NCI-H1105 (cell line): ENCODE measurements at places on chromosomes 7 and 10.

GRCh38 chr7:141393056-141393455 is 158.2 kb upstream of the AGK start:
- DNase-seq: no peak

DNA sequence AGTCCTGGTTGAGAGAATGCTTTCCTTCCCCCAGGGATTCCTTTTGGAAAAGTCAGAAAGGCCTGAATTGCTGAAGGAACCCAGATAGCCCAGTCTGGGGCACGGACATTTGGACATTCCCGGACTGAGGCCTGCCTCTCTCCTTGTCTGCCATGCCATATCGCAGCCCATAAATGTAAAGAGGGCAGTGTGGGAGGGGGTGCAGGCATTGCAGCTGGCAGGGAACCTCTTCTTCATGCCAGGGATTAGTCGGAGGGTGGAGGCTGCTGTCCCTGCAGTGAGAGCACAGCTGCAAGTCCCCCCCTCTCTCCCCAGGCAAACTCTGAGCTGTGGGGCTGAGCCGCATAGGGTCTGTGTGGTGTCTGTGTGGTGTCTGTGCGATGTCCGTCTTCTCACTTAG is 486.0 kb upstream of the MKI67 start:
- no peak for DNase-seq

DNA sequence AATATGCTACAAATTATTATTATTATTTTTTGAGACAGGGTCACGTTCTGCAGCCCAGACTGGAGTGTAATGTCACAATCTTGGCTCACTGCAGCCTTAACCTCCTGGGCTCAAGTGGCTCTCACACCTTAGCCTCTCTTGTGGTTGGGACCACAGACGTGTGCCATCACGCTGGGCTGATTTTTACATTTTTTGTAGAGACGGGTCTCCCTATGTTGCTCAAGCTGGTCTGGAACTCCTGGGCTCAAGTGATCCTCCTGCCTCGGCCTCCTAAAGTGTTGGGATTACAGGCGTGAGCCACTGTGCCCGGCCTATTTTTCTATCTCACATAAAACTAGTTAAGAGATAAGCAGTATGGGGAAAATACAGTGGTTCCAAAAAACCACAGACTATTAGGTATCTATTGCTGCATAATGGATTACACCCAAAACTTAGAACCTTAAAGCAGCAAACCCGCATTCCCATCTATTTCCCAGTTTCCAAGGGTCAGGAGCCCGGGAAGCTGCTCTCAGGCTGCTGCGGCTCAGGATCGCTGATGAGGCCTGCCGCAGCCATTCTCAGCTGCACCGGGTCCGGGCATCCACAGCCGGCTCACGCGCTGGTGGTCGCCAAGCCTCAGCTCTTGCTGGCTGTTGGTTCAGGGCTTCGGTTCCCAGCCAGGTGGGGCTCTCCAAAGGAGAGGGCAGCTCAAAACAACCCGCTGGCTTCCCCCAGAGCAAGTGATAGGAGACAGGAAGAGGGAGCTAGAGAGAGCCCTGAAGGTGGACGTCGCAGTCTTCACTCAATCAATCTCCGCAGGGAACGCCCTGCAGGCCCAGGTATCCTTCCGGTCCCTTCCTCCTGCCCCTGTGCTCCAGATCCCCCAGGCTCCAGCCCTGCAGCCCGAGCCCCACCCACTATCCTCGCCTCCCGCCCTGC is 128.2 kb downstream of the UBE2H start:
- DNase-seq: peak; percentile 94

DNA sequence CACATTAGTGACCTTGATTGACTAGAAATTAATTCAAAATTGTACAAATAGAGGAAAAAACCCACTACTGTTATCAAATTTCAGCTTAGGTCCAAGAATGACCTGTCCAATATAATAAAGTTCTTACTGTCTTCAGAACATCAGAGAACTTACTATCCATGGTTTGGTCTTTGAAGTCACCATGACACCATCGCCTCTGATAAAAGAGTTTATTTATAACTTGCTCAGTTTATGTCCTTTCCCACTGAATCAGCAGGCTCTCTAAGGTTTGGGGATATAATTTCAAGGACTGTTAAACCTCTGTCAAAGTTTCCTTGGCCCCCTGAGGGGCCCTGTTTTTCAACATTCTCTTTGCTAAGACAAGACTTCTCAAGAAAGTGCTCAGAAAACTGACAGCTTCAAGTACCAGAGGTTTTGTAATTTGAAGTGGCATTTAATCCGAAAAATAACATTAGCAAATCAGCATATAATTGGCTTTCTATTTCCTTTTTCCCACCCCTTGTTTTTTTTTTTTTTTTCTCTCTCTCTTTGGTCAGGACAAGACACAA is 191.7 kb upstream of the FERD3L start:
- DNase-seq: no peak

DNA sequence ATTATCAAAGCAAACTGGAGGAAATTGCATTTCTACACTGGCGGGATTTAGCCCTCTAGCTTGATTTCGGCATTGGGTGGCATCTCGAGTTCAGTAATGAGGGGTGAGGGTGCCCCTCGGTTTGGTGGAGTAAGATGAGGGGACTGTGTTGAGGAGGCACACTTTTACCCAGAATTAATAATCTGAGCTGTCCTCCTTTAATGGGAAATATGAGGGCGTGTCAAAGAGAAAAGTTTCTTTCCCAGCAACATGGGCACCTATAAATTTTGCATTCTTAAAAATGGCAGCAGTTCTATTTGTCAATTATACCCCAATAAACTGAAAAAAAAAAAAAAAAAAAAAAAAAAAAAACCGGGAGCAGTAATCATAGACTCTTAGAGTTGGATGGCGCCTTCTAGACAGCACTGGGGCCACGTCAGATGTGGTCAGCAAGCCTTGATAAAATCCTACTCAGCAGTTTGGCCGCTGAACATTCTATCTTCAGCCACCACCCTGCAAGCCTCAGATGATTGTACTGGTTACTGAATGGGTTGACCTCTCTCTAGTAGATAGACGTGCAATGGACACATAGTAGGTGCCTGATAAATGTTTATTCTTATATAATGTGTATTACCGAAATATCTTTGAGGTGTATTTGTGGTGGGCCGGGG is 931 bp downstream of the PAPSS2 start:
- no peak for DNase-seq
